ENCODE measurements at places on chromosomes 16 and 17.

DNA sequence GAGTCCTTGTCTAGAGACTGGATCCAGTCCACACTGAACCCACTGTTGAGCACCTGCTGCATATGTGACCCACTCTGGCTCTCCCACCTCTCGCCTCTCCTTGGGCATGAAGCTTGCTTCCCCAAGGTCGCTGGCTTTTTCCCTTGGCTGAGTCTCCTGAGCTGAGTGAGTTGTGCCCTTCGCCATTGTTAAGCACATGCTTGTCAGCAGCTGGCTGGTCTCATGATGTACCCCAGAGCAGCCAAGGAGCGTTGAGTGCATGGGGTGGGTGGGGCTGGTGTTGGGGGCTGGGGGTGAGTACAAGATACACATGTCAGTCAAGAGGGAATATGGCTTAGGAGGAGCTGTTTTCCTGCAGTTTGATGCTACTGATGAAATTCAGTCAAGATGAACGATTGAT, 165.6 kb downstream of the SNX29 start:
- no peak for DNase-seq

- no peak for DNase-seq
Measured at GRCh38 chr17:68432086-68432864, 25.0 kb downstream of the WIPI1 start.

- DNase-seq, result no peak
Measured at GRCh38 chr16:85229869-85230462, 117.7 kb upstream of the CIBAR2 start.

GRCh38 chr16:81405702-81406113, 38.9 kb upstream of the CMIP start:
- no peak for DNase-seq

- no peak for DNase-seq
Measured at GRCh38 chr16:46857368-46857945, 26.5 kb upstream of the C16orf87 start.

DNA sequence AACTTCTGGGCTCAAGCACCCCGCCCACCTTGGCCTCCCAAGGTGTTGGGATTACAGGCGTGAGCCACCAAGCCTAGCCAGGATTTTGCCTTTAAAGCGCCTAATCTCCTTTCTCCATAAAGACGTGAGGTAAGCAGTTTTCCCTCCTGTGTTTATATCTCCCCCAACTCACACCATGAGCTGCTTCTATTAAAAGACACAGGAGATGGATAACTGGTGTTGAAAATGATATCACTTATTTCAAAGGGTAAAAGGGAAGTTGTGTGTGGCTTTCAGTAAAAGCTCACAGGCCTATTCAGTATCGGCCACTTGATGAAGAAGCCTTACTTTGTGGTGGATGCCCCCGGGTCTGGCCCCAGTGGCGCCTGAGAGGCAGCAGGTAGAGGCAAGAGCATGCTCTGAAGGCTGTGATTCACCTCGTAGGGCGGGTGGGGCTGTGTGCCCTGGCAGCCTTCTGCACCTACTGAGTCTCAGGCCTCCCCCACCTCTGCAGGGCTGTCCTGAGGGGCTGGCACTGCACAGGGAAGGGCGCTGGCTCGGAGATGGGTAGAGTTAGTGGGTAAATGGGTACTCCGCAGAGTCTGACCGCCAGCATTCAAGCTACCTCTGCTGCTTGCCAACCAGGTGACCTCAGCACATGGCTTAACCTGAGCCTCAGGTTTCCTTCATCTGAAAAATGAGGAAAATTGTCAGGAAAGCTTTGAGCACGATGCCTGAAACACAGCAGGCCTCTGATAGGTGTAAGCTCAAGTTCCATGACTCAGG, 146.8 kb downstream of the CLEC16A start:
- DNase-seq, result no peak

DNA sequence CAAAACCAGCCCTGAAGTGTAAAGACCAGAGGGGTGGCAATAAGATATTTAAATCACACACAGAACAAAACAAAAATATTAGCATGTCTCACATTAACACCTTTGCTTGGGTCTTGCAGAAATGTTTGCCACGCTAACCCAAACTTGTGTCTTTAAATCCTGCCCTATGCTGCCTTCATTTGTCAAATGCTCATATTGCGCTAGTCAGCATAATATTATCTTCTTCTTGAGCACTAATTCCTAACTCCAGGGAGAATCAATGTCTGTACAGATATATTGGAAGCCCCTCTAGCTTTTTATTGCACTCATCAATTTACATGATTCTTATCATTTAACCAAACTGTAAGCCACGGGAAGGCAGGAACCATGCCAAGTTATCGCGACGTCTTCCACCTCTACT, 614.8 kb upstream of the SOX9 start:
- DNase-seq, result no peak

- no peak for DNase-seq
Measured at GRCh38 chr17:80704894-80705293, 160.3 kb downstream of the RPTOR start.

GRCh38 chr17:61460796-61461585, 8.8 kb downstream of the TBX4 start:
- DNase-seq, result no peak

DNA sequence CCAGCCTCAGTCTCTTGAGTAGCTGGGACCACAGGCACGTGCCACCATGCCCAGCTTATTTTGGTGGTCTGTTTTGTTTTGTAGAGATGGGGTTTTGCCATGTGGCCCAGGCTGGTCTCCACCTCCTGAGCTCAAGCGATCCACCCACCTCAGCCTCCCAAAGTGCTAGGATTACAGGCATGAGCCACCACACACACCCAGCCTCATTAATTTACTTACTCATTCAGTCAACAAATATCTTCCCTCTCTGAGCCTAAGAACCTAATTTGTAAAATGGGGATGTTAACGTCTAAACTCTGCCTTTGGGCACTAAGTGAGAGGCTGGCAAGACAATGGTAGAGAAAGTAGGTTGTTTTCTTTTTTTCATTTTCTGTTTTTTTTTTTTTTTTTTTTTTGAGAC, 22.6 kb downstream of the SRCIN1 start:
- no peak for DNase-seq

DNA sequence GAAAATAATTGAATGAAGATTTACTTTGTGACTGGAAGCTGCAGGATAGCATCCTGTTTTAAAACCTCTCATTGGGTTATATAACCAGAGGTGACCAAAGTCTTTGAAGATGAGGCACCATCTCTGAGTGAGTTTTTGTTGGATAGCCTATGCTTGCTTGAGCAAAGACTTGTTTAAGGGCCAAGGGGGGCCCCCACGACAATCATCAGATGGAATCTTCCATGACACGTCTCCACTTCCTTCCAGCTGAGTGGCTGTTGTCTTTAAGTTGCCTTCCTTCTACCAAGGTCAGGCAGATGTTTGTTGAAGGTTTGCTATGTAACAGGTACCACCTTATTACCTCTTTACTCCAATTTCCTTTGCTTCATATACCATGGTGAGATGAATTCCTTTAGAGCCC, 188.8 kb downstream of the PRKCA start:
- no peak for DNase-seq

GRCh38 chr17:65049085-65049756, 7.3 kb downstream of the GNA13 start:
- DNase-seq, result no peak

DNA sequence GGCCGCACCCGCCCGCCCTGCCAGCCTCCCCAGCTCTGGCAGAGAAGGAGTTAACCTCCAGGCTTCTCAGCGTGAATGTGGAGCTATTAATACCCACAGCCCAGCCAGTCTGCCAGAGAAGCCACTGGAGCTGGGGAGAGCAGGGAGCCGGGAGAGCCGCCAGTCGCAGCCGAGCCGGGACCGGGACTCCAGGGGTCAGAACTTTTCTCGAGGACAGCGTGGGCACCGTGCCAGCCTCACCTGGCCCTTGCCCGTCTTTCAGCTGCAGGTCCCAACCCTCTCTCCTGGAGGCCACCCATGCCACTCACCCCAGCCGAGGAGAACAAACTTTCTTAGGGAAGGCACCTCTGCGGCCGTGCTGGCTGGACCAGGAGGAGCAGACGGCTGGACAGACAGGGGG, 33.8 kb upstream of the SBK1 start:
- no peak for DNase-seq

- no peak for DNase-seq
Measured at GRCh38 chr16:88354229-88355092, 28.3 kb upstream of the ZNF469 start.

DNA sequence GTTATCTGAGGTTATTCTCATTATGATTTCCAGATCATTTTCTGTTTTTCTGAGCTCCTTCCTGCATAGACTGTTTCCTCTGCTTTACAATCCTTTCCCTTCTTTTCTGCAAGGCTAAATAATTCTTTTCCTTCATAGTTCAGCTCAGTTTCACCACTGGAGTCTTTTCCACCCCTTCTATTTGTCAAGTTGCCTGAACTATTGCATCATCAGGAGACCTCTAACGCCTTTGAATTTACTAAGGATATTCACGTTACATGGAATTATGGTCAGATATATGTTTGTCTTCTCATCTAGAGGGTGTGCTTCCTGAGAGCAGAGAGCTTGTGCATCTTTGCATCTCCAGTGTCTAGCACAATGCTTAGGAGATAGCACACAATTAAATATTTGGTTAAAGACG, 140.4 kb upstream of the CA10 start:
- DNase-seq, result no peak

GRCh38 chr17:75854881-75855309, 240 bp downstream of the WBP2 start:
- DNase-seq, result no peak

DNA sequence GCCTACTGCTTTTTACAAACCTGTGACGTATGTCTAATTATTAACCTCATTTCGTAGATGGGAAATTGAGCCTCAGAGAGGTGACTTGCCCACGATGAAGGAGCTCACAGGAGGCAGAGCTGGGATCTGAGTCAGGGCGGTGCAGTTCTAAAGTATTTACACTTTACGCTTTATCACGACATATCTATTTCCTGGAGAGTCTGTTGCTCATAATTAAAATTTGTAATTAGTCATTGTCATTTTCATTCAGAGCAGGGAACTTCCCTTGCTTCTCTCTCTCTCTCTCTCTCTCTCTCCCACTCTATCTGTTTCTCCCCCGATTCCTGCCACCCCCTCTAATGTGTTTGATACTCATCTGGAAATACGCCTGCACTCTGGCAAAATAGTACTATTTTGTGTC, 5.9 kb downstream of the SLC5A11 start:
- no peak for DNase-seq

DNA sequence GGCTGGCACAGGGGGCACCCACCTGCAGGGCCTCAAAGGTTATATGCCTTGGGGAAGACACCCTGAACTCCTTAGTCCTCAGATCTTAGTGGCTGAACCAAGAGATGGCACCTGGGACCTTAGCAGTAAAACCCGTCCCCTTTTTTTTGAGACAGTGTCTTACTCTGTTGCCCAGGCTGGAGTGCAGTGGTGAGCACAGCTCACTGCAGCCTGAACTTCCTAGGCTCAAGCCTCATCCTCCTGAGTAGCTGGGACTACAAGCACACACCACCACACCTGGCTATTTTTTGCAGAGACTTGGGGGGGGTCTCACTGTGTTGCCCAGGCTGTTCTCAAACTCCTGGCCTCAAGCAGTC, 237.2 kb downstream of the MRTFB start:
- DNase-seq, result no peak

DNA sequence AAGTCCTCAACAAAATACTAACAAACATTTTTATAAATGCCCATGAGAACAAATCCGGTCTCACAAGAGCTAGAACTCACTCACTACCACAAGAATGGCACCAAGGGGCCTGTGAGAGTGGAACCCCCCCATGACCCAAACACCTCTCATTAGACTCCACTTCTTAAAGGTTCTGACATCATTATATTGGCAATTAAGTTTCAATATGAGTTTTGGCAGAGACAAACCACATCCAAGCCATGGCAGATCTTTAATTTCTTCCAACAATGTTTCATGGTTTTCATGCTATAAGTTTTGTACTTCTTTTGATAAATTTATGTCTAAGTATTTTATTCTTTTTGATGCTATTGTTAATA, 30.0 kb upstream of the ATP2A3 start:
- no peak for DNase-seq

- no peak for DNase-seq
Measured at GRCh38 chr16:848510-849253, 48.1 kb upstream of the GNG13 start.

- peak; percentile 72 for DNase-seq
Measured at GRCh38 chr17:29131814-29132682, 48.1 kb downstream of the MYO18A start.

- DNase-seq, result no peak
Measured at GRCh38 chr16:89363621-89364393, 126.6 kb downstream of the ANKRD11 start.

DNA sequence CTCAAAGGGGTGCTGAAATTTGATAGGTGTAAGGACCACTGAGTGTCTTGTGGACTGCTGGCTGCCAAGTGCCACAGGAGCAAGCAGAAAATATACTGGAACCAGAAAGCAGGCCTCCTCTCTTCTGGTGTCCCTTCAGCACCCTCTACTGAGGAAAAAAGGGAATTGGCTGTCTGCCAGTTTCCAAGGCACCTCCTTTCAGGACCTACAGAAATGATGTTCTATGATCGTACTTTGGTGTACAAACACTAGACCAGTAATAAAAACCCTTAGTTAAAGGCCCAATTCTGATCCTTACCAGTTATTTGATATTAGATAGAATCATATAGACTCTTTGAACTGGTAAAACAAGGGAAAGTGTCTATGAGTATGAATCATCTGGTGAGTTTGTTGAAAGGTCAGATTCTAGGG, 35.8 kb upstream of the BCAS3 start:
- DNase-seq, result peak; percentile 29

GRCh38 chr17:4420692-4421131, 13.0 kb upstream of the SPNS3 start:
- peak; percentile 23 for DNase-seq

DNA sequence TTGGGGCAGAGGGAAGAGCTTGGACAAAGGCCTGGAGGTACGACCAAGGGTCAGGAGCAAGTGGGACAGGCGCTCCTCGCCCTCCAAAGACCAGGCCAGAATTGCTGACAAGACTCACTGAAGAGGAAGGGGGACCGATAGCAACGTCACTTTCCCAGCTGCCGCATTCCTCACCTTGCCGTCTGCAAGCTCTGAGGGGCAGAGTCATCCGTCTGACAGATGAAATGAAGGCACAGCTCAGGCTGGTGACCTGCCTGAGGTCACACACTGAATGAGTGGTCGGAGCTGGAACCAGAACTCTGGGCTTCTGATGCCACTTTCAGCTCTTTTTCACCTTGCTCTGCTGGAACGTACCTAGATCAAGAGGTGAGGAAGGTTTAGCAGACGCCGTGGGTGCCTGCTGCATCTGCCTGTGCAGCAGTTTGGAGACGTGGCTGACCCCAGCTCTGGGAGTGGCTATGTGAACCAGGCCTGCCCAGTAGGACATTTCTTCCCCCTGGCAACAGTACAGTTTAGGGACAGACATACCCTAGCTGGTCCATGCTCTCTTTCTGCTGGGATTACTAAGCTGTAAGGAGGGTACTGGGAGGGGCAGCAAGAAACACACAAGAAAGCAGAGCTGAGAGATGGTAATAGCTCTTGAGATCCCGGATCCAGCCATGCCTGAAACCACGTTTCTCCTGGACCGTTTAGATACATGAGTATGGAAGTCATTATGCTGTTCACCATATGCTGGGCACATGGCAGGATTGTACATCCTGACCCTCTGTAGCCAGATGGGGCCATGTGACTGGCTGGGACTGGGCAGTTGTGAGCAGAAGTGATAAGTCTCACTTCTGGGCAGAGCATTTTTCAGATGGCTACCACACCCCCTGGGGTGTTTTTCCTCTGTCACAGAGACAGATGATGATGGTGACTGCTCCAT, 50.9 kb downstream of the IL21R start:
- DNase-seq, result no peak

Measured in AG09319 (cell line).